Stimulated activated CD4-positive, alpha-beta T cell treated with anti-CD3 and anti-CD28 coated beads, Interleukin-1b, Interleukin-23, amount 100 ng/mL, for 24 hours (primary cell): ENCODE measurements at places on chromosomes 5 and 9.

DNA sequence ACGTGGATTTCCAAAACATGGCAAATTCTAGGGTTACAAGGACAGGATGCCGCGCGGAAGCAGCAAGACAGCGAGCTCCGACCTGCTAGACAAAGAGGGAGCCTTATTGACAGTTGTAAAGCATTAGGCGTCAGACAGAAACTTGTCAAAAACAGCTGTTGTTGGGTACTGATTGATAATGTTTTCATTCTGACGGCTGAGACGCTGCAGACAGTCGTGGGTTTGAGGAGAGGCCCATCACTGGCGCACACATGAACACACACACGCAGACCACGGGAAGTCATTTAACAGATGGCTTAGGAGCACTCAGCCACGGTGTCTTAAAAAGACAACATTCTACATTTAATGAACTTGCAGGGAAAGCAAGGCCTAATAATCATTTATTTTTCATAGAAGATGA lies 324.0 kb downstream of the NDUFS4 start:
- no peak for DNase-seq

DNA sequence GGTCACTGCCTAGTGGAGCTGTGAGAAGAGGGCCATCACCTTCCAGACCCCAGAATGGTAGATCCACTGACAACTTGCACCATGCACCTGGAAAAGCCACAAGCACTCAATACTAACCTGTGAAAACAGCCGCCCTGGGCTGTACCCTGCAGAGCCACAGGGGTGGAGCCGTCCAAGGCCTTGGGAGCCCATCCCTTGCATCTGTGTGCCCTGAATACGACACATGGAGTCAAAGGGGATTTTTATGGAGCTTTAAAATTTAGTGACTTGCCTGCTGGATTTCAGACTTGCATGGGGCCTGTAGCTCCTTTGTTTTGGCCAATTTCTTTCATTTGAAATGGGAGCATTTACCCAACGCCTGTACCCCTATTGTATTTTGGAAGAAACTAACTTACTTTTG lies 62.4 kb upstream of the HTR4 start:
- no peak for DNase-seq

GRCh38 chr5:78550891-78551290 lies 97.7 kb downstream of the LHFPL2 start:
- no peak for DNase-seq

- DNase-seq, result no peak
These were observed 42.7 kb downstream of the PTGES start for GRCh38 chr9:129710169-129710453.

DNA sequence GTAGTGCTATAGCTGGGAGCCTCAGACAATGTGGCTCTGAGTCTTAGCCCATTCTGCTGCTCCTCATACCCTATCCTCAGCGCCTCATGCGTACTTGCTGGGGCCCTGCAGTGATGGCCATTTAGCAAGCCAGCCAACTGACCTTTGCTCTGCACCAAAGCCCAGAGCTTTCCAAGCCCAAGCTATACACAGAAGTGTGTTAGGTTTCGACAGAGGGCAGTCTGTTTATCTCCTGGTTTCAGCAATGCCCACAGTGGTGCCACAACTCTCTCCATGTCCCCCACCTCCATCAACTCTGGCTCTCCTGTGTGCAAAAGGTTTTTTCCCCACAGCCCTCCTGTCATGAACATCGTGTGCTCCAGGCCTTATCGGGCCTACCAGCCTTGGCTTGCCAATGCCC lies 16.9 kb downstream of the GNG10 start:
- no peak for DNase-seq

- DNase-seq, result no peak
These were observed 1.6 kb downstream of the LIFR start for GRCh38 chr5:38554861-38555260.

DNA sequence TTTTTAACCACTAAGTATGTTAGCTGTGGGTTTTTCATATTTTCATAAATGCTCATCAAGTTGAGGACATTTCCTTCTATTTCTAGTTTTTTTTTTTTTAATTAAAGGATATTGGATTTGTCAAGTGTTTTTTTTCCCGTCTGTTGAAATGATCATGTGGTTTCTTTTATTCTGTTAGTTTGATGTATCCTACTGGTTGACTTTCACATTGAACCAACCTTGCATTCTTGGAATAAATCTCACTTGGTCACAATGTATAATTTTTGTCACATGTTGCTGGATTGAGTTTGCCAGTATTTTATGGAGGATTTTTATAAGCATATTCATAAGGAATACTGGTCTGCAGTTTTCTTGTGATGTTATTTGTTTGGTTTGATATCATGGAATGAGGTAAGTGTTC lies 12.4 kb downstream of the FAM200C start:
- DNase-seq, result no peak

GRCh38 chr9:93237540-93237939 lies 53.6 kb downstream of the WNK2 start:
- DNase-seq, result no peak

DNA sequence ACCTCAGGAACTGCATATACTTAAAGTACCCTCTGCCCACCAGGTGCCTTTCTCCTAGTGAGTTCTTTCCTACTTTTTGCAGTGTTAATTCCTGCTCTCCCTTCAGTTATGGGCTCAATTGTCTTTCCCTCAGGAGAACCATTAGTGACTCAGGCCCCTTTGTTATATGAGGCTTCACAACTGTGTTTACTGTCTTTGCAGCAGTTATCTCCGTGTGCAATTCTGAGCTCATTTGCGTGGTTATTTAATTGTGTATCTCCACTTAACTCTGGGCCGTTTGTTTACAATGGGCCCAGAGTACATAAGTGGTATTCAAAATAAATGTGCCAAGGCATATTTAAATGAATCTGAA lies 9.6 kb downstream of the FBXO38 start:
- no peak for DNase-seq

DNA sequence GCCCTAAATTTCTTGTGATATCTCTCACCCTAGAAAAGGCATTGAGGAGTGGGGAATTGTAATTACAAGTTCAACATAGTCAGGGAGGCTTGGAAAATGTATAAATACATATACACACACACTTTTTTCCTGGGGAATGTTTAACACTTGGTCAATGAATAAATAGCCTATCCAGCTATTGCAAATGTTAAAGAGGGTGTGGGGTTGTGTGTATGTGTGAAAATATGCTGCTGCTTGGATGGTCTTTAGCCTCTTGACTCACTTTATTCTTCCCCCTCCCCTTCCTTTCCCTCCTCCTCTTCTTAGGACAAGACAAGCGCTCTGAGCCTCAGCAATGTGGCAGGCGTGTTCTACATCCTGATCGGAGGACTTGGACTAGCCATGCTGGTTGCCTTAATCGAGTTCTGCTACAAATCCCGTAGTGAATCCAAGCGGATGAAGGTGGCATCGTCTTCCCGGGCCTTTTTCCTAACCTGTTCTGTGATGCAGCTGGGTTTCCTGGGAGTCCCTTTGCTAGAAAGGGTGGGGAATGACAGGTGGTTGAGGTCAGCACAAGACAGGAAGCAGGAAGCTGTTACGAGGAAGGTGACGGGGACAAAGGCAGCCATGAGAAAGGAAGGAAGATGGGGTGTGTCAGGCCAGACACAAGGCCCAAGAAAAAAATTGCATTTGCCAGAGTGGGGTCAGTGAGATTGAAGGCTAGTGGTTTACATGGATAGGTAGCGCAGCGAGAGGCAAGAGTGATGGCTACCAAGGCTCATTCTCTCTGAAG lies 236.5 kb downstream of the FAM114A2 start:
- DNase-seq, result no peak

DNA sequence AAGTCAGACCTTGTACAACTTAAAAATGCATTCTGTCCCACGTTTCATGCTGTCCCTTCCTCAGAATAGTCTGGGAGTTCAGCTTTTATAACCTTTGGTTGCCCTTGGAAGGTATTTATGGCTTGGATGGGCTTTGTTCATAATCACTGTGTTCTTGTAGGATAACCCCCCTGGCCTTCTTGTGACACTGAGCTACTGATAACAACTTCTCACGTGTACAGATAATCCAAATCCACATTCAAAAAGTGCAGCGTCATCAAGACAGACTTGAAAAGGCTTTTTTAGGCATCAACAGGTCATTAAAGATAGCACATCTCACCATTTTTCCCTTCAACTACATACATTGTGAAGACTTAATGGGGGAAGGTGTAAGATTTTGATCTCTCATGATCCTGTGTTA lies 42.0 kb downstream of the SLC1A3 start:
- DNase-seq, result no peak

- DNase-seq, result no peak
These were observed 3.7 kb downstream of the CDH6 start for GRCh38 chr5:31197183-31197582.
